ENCODE measurements at places on chromosomes 6 and 20.

DNA sequence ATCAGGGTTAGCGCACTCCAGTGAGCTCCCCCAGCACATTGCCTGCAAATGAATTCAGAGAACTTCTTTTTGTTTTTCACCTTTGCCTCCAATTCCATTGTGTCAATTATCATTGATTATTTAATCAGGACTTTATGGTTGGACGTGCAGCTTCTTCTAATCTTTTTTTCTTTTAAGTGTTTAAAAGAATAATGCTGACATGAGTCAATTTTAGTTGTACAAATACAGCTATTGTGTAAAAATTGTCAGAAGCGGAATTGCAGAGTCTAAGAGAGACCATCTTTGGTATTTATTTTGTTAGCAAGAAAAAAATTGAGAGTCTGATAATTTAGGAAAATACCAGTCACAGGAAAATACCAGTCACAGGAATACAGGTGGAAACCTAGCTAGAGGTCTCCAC lies 5.5 kb downstream of the ABT1 start:
- H3K4me1 ChIP-seq = peaks cover 61% of the 10 kb centered on the region
- H3K27ac ChIP-seq = peak overlapping the region; percentile 20
- no peaks in the 10 kb centered on the region for H3K27me3 ChIP-seq
- no peak overlapping the region for H3K4me3 ChIP-seq
- H3K36me3 ChIP-seq = peaks cover 35% of the 10 kb centered on the region

- peak overlapping the region; percentile 97 for H3K27ac ChIP-seq
- H3K36me3 ChIP-seq = peaks cover 7% of the 10 kb centered on the region
- peaks cover 38% of the 10 kb centered on the region for H3K4me1 ChIP-seq
- DNase-seq = no peak
These were observed 82.0 kb downstream of the OR2B2 start for GRCh38 chr6:27830212-27830599.

- H3K4me1 ChIP-seq = no peaks in the 10 kb centered on the region
- no peaks in the 10 kb centered on the region for H3K27me3 ChIP-seq
- no peak overlapping the region for H3K27ac ChIP-seq
- DNase-seq = no peak
- H3K36me3 ChIP-seq = no peaks in the 10 kb centered on the region
These were observed 839.9 kb downstream of the MAFB start for GRCh38 chr20:39849171-39849570.

GRCh38 chr6:79420054-79420453 lies 117.2 kb downstream of the LCA5 start:
- peaks cover 7% of the 10 kb centered on the region for H3K27me3 ChIP-seq
- H3K4me3 ChIP-seq = no peak overlapping the region
- H3K4me1 ChIP-seq = no peaks in the 10 kb centered on the region
- no peak for DNase-seq

DNA sequence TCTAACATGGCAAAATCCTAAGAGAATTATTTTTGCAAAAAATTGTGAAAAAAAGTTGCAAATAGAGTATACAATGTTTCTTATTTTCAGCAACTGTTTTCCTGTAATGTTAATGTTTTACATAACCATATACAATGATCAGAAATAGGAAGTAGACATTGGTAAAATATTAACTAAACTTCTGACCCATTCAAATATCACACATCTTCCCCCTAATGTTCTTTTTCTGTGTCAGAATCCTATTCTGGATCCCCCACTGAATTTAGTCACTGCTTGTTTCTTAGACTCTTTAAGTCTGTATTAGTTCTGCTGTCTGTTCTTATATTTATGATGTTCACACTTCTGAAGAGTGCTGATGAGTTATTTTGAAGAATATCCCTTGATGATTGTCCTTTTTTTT lies 62.0 kb downstream of the HFE start:
- H3K27me3 ChIP-seq = no peaks in the 10 kb centered on the region
- peaks cover 2% of the 10 kb centered on the region for H3K4me1 ChIP-seq
- no peak for DNase-seq
- H3K4me3 ChIP-seq = no peak overlapping the region
- H3K36me3 ChIP-seq = no peaks in the 10 kb centered on the region

GRCh38 chr20:64113796-64114355 lies 6.5 kb upstream of the NPBWR2 start:
- no peaks in the 10 kb centered on the region for H3K36me3 ChIP-seq
- H3K27me3 ChIP-seq = no peaks in the 10 kb centered on the region
- H3K27ac ChIP-seq = no peak overlapping the region
- DNase-seq = no peak

GRCh38 chr20:51156041-51156982 lies 133.4 kb upstream of the KCNG1 start:
- no peaks in the 10 kb centered on the region for H3K36me3 ChIP-seq
- no peak overlapping the region for H3K4me3 ChIP-seq
- no peak for DNase-seq
- H3K4me1 ChIP-seq = peaks cover 3% of the 10 kb centered on the region

GRCh38 chr6:52417675-52418111 lies 2.4 kb upstream of the EFHC1 start:
- no peak overlapping the region for H3K27ac ChIP-seq
- no peak overlapping the region for H3K4me3 ChIP-seq
- no peaks in the 10 kb centered on the region for H3K27me3 ChIP-seq
- DNase-seq = no peak
- peaks cover 32% of the 10 kb centered on the region for H3K4me1 ChIP-seq
